Stimulated activated CD4-positive, alpha-beta T cell treated with anti-CD3 and anti-CD28 coated beads, Interleukin-4, amount 100 ng/mL, for 4 hours (primary cell): ENCODE measurements at places on chromosomes 12 and 14.

- no peak for DNase-seq
These were observed 2.3 kb downstream of the HOXC12 start for GRCh38 chr12:53956914-53957536.

GRCh38 chr14:80446356-80446755 lies 235.1 kb upstream of the DIO2 start:
- no peak for DNase-seq

- no peak for DNase-seq
These were observed 57.4 kb downstream of the ATP2B1 start for GRCh38 chr12:89651192-89651591.

DNA sequence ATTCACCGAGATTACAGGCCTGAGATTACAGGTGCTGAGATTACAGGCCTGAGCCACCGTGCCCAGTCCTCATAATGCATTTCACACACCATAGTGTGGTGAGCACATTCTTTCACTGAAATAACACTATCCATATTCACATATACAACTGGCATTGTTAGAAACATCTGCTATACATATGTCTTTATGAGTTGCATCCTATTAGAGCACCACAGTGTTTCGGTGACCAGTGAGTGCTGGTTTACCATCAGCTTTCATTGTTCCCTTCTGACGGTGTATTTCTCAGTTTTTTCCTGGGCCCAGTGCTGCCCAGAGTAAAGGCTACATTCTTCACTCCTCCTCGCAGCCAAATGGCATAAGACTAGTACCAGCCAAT lies 96.2 kb upstream of the FGD4 start:
- DNase-seq = no peak

DNA sequence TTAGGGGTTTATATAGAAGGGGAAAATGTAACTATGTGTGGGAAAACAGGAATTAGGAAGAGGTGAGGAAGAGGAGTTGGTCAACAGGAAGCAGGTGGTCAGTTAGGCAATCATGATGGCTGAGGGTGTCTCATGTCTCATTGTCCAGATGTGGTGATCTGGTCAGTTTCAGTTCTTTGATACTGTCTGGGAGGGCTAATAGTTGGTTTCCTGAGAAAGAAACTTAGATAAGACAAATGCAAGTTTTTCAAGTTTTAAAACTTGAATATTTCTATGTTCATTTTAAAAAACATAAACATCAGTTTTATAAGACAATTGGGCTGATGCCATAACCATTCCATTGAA lies 1121.8 kb upstream of the USP15 start:
- DNase-seq = no peak

- no peak for DNase-seq
These were observed 157.2 kb downstream of the ANO2 start for GRCh38 chr12:5787828-5788227.

GRCh38 chr14:80264702-80265101 lies 53.4 kb upstream of the DIO2 start:
- DNase-seq = no peak

DNA sequence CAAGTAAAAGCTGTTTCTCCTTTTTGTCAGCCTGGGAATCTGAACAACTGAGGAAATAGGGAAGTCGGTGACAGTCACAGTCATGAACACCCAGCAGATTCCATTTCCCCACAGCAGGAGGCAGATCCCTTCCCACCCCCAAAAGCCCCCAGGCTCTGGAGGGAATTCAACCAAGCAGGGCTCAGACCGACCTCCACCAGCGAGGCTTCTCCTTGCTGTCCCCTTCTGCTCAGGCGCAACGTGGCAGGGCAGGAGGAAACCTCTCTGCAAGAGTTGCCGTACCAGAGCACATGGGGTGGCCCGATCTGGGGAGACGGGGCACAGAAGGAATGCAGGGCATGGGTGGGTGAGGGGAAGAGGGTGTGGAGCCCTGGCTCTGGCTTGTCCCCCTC lies 319 bp downstream of the GALNT6 start:
- DNase-seq = no peak

DNA sequence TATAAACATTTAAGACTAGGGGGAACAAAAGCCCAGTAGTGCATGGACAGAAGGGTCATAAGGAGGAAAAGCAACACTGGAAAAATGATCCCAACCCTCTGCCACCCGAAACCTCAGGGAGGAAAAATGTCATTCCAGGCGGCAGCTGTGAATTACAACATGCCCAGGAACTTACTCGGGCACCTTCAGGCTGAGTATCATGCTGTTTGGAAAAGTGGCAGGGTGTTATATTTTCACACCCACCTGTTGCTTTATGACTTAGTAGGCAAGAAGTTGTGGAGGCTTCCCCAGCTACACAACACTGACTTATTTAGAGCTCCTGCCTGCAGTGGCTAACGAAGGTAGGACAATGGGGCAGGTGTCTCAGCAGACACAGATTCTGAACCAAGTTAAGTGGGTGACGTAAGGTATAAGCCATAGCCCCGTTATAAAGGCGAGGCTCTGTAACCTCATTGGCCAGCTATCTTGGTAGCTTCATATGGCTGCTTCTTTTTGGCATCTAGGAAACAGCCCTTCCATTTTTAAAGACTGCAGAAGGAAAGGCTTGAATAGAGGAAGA lies 96.1 kb upstream of the IFNG-AS1 start:
- no peak for DNase-seq

DNA sequence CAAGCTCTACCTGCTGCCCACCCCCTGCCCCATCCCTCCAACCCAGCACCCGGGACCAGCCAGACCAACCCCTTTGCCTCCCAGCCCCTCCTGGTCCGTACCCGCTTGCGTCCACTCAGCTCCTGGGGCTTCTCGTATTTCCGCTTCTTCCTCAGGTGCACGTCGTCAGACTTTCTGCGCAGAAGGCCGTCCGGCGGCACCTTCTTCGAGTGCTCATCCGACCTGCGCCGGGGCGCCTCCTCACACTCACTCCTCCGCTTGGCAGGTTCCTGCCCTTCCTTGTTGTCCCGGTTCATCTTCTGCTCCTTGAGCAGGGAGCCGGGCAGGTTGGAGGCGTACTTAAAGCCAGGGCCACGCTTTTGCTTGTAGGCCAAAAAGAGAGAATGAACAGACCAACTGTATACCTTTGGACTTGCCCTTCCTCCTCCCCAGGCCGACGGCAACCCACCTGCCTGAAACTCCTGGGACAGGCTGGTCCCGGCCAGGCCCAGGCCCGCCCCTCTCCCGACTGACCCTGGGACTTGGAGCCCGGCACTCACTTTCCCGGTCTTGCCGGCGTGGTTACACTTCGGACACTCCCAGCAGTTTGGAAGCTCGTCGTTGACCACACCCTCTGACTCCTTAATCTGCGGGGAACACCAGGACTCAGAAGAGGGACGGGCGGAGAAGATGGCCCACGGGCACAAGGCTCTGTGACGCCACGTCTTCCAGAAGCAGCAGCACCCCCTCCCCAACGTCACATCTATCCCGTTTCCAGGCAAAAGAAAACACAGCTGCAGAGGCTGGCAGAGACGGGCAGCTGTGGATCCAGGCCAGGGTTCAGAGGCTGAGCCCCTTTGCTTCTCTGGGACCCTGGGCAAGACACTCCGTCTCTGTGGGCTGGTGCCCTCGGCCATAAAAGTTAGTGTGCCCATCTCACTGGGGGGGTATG lies 44.3 kb downstream of the RNF34 start:
- no peak for DNase-seq

DNA sequence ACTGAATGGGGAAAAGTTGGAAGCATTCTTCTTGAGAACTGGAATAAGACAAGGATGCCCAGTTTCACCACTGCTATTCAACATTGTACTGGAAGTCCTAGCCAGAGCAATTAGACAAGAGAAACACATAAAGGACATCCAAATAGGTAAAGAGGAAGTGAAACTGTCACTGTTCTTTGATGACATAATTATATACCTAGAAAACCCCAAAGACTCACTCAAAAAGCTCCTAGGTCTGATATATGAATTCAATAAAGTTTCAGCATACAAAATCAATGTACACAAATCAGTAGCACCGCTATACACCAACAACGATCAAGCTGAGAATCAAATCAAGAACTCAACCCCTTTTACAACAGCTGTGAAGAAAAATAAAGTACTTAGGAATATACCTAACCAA lies 157.3 kb upstream of the DDHD1 start:
- DNase-seq = no peak

GRCh38 chr12:107287436-107288413 lies 194.4 kb upstream of the CRY1 start:
- DNase-seq = no peak

GRCh38 chr14:61399365-61399764 lies 78.0 kb downstream of the PRKCH start:
- DNase-seq = no peak

DNA sequence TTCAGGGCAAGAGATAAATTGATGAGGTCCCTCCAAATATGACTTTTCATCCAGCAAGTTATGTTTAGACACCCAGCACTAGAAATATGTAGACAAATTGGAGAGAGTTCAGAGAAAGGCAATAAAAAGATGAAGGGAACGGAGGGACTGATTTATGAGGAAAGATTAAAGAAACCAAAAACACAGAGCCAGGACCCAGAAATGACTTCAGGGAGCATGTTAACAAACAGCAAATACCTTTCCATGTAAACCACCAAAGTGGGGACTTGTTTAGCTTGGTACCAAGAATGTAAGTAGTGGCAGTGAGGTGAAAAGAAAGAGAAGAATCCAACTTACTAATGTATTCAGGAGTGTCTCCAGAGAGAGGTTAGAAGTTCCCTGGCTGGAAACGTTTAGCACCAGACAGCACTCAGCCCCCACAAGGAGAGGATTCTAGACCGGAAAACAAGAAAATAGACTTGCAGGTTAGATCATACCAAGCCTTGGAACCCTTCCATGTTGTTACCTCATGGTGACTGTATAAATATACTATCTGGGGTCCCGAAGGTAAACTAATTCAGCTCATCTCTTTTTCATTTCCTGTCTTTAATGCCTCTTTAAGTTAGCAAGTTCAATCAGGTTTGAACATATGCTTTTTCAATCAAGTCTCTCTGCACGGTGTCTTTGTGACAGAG lies 79.2 kb downstream of the TBC1D30 start:
- DNase-seq = no peak

DNA sequence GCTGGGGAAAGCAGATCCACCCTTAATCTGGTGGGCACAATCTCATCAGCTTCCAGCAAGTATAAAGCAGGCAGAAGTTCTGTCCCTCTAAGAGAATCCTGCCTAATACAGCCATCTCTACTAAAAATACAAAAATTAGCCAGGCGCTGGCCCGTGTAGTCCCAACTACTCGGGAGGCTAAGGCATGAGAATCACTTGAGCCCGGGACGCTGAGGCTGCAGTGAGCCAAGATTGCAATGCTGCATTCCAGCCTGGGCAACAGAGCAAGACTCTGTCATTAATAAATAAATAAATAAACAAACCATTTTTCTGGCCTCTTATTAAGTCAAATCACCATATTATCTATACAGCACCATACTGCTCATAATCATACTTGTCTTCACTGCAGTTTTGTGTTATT lies 111.2 kb downstream of the MED13L start:
- no peak for DNase-seq

- peak; percentile 39 for DNase-seq
These were observed 418 bp upstream of the MYG1 start for GRCh38 chr12:53299101-53299453.

DNA sequence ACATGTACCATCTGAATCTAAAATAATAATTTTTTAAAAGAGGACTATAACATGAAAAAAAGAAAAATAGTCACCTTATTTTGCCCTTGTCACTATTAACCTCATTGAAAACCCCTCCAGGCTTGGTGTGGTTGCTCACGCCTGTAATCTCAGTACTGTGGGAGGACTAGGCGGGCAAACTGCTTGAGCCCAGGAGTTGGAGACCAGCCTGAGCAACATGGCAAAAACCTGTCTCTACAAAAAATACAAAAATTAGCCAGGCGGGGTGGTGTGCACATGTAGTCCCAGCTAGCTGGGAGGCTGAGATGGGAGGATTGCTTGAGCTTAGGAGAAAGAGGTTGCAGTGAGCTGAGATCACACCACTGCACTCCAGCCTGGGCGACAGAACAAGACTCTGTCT lies 126.3 kb upstream of the KRAS start:
- DNase-seq = no peak

DNA sequence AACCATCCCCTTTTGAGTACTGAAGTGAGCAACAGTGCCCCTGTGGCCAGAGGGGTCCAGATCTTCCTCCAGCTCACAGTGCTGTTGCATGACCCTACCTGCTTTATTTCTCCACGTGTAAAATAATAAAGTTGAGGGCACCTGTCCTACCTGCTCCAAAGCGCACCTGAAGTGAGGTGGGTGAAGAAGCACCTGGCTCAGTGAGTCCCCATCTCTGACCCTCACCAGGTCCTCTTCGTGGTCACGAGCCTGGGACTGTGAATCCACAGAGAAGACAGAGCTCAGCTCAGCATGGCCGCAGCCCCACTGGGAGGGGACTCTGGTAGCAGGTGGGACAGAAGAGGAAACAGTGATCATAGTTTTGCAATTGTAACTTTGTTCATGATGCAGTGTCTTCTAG lies 976.7 kb upstream of the TMEM132C start:
- DNase-seq = no peak

GRCh38 chr12:103645202-103645601 lies 58.1 kb downstream of the STAB2 start:
- no peak for DNase-seq

DNA sequence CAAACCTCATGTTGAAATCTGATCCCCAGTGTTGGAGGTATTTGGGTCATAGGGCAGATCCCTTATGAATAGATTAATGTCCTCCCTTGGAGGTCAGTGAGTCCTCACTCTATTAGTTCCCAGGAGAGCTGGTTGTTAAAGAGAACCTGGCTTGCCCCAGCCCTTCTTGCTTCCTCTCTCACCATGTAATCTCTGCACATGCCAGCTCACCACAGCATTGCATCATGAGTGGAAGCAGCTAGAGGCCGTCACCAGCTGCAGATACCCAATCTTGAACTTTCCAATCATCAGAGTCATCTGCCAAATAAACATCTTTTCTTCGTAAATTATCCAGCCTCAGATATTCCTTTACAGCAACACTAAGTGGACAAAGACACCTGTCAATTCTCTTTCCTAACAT lies 161.8 kb upstream of the IGF1 start:
- no peak for DNase-seq

DNA sequence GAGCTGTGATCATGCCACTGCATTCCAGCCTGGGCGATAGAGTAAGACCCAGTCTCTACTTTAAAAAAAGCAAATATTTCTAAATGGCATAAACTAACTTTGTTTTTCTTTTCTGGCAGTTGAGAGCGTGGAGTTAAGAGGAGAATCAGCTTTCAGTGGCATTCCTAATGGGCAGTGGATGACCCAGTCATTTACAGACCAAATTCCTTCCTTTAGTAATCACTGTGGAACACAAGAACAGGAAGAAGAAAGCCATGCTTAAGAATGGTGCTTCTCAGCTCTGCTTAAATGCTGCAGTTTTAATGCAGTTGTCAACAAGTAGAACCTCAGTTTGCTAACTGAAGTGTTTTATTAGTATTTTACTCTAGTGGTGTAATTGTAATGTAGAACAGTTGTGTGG lies 21.2 kb downstream of the TDG start:
- DNase-seq = no peak

- DNase-seq = no peak
These were observed 80.9 kb downstream of the CRADD start for GRCh38 chr12:93757792-93758694.

DNA sequence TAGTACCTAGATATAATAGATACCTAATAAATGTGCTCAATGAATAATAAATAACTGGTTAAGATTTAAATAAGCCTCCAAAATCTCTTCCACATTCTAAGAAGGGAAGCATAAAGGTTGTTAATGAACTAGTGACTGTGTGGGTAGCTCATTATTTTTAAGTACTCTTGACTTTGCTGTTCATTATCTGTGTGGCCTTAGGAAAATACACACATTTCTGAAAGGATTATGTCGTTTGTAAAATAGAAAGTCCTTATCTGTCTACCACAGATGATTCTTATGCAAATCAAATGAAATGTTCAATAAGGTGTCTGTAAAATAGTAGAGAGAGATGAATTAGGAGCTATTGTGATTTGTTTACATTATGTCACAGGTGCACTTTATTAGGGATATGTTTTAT lies 119.5 kb downstream of the LRRK2 start:
- DNase-seq = no peak
